ENCODE measurements at places on chromosomes 16 and 17.

DNA sequence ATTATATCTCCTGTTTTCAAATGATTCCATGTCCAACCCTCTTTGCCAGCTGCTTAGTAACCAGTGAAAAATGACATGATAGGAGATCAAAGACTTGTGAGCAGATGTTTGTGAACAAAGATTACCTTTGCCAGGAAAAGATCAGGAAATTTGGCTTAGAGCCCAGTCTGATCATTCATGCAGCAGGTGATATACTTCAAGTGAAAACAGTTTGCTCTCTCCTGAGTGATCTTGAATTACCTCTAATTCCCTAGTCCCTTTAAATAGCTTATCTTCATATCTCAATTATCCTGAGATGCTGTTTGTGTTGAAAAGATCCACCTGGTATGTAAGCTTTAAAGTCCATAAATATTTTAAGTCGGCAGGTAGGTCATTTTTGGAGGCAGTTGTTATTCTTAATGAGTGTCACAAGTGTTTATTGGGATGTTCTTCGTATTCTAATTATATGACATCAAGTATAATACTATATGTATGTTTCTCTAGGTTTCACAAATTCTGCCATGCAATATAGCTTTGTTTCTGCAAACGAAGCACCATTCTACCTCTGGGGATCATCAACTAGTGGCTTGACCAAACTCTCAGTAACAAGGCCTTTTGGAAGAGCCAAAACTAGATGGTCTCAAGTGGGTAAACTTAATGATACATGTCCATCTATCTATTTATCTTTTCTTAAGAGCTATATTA is 13.2 kb upstream of the VPS35L start:
- no peak for DNase-seq

DNA sequence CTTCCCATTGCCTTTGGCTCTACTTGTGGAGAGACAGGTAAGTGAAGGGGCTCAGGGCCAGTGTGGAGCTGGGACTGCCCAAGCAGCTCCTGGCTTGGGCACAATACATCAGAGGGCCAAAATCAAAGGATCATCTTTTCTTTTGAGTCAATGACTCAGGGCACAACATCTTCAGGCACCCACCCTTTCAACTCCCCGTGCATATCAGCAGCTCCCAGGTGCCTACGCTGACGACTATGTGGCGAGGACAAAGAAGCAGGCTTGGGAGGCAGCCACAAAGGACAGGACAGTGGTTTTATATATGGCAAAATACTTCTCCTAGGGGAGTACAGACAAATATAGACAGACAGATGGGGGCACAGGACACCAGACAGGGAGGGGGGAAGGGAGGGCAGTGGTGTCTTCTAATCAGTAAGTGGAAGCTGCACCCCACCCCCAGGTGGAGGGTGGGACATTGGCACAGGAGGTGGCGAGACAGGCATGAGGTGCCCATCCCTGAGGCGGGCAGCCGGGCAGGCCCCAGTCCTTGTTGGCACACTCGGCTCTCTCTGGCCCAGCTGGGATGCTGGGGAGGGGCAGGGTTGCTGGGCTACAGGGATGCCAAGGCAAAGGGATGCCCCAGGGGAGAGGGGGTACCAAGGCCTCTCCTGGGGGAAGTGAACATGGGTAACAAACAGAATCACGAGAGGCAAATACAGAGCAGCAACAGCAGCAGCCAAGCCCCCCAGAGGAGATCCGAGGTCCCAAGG is 7.7 kb upstream of the ARL5C start:
- no peak for DNase-seq

GRCh38 chr17:72262766-72263165 is 141.9 kb downstream of the SOX9 start:
- no peak for DNase-seq

- DNase-seq, result no peak
These were observed 55.6 kb downstream of the CYTH1 start for GRCh38 chr17:78726513-78726912.

- no peak for DNase-seq
These were observed 30.9 kb downstream of the LRRC36 start for GRCh38 chr16:67357561-67357960.

GRCh38 chr16:27588057-27588456 is 38.1 kb downstream of the KATNIP start:
- no peak for DNase-seq

DNA sequence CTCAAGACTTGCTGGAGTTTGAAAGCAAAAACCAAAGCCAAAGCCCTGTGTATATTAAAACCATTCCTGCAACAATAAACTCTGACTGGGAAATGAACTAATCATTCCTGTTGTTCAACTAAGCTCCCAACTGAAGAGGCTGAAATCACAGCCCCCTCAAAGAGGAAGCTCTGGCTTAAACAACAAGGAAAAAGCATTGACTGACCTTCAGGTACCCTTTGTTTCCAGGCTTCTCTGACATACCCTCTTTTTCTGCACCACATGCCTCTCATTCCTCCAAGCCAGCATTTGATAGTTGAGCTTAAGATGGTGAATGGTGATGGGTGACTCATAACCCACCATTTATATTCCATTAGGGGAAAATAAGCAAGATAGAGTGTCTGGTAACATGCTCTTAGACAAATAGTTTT is 470.9 kb upstream of the SOX9 start:
- DNase-seq, result no peak

- no peak for DNase-seq
These were observed 14.6 kb downstream of the CALB2 start for GRCh38 chr16:71373073-71373472.

GRCh38 chr16:47382362-47382761 is 78.5 kb downstream of the ITFG1 start:
- DNase-seq, result no peak

DNA sequence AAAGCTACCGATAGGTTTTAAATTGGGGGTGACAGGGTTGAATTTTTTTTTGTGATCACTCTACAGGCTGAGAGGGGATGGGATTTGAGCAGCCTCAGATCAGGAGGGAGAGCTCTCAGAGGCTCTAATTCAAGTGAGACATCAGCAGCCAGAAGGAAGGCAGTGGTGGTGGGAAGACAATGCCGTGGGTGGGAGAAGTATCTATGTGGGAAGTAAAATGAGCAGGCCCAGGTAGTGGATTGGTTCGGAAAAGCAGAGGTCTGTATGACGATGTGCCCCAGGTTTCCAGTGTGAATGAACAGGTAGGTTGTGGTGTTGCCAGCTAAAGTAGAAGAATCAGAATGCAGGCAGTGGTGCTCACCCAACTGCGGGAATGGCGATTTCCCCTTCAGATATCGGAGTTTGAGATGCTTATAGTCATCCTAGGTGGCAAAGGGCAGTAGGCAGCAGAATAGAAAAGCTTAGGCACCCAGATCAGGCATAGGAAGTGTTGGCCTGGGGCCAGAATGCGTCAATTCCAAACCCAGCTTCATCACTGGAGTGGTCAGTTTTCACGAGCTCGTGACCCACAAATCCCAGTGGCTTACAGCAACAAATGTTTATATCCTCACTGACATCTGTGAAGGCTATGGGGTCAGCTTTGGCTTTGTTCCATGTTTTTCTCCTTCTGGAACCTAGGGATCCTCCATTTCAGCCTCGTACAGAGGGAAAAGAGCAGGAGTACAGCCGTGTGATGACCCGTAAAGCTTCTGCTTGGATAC is 24.0 kb downstream of the MEOX1 start:
- DNase-seq, result no peak

GRCh38 chr16:2776500-2777139 is 460 bp downstream of the ELOB start:
- no peak for DNase-seq

DNA sequence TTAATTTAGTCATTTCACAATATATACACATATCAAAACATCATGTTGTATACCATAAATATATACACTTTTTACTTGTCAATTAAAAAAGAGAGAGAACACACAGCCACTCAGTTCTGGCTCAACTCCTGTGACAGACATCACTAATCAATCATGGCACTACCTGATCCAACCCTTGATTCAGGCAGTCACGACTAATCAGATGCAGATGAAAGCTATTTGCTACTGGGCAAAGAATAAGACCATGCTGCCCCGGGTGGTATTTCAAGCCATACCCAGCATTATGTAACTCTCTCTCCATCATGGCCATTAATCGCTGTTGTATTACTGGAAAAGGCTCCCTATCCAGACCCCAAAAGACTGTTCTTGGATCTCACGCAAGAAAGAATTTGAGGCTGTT is 345.7 kb downstream of the HAPSTR1 start:
- DNase-seq, result no peak

- DNase-seq, result no peak
These were observed 214.3 kb upstream of the CDH11 start for GRCh38 chr16:65336160-65336559.

DNA sequence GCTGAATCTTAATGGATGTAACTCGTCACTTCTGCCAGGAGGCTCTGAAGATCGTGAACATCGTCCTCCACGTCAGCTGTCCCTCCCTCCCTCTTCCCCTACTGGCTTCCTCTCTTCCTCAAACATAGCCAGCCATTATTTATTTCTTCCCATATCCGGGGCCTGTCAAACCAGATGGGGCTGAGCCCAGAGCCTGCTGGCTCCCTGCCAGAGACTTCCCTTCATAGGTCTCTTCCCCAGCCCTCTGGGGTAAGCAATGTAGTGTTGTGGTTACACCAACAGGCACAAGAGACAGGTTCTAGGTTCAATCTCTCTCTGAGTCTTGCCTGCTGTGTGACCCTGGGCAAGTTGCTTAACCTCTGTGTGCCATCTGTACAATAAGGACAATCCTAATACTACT is 40.1 kb upstream of the ZFP90 start:
- no peak for DNase-seq

DNA sequence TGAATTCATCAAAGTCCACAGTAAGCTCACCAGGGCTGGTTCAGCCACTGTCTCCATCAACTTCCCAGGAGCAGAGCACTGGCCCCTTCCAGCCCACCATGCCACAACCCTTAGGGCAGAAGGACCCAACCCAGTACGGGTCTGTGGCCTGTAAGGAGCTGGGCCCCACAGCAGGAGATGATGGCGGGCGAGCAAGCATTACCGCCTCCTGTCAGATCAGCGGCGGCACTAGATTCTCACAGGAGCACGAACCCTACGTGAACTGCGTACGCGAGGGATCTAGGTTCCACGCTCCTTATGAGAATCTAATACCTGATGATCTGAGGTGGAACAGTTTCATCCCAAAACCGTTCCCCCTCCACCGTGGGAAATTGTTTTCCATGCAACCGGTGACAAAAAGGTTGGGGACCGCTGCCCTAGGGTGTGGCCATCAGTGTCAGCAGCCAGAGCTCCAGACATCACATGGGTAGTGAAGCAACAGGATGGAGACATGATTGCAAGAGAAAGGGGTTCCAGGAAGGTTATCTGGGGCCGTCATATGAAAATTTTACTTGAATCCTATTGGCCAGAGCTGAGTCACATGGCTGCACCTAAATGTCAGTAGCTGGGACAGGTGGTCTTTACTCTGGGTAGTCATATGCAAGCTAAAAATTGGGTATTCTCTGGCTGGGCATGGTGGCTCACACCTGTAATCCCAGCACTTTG is 12.4 kb upstream of the SLC25A19 start:
- no peak for DNase-seq

- no peak for DNase-seq
These were observed 29.3 kb downstream of the WSCD1 start for GRCh38 chr17:6099492-6099891.

GRCh38 chr17:20053361-20053964 is 44.3 kb downstream of the SPECC1 start:
- DNase-seq, result no peak

GRCh38 chr16:84055366-84055765 is 12.8 kb upstream of the SLC38A8 start:
- DNase-seq, result no peak

GRCh38 chr16:65534121-65534528 is 412.3 kb upstream of the CDH11 start:
- no peak for DNase-seq

GRCh38 chr16:35744084-35744483 is 2284.7 kb downstream of the TP53TG3F start:
- no peak for DNase-seq

- DNase-seq, result no peak
These were observed 9.4 kb downstream of the MAP3K14 start for GRCh38 chr17:45307290-45308015.

GRCh38 chr16:5516115-5516514 is 418.5 kb upstream of the EEF2KMT start:
- DNase-seq, result no peak

GRCh38 chr16:77404775-77405174 is 30.1 kb downstream of the ADAMTS18 start:
- no peak for DNase-seq

DNA sequence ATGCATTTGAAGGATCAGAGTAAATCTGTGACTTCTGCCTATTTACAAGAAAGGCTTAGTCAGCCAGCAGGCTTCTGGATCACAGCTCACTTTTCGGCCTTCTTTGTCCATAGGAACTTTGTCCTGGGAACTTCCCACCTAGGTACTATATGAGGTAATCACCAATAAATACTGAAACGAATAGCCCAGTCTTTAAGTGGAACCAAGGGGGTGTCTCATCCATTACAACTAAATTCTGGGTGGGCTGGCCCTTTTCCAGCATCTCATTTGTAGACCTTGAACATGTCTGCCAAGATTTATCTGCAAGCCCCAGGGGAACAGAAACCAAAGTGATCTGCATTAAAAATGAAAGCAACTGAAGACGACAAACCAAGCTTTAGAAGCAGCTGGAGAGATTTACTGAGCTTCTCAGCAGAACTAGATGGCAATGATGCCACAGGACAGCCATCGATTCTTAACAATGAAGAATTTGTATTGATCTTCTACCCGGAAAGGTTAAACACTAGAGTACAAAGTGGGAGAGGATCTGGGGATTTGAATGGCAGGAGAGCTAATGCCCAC is 55.5 kb downstream of the SNX11 start:
- DNase-seq, result no peak
